ENCODE measurements at places on chromosomes 4 and X.

DNA sequence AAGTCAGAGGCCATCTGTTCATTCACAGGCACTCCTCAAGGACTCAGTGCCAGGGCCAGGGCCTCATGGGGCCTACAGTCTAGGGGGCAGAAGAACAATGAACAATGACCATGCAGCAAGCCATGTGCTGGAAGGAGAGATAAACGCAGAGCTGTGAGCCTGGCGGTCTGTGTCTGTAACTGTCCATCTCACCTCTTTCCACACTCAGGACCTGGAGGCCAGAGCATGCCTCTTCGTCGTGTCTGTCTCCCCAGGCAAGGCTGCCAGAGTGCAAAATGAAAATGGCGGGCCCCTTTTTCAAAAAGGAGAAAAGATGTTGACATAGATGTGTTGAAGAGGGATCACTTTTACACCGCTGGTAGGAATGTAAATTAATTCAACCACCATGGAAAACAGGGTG, 78.5 kb downstream of the MSX1 start:
- DNase-seq, result no peak

DNA sequence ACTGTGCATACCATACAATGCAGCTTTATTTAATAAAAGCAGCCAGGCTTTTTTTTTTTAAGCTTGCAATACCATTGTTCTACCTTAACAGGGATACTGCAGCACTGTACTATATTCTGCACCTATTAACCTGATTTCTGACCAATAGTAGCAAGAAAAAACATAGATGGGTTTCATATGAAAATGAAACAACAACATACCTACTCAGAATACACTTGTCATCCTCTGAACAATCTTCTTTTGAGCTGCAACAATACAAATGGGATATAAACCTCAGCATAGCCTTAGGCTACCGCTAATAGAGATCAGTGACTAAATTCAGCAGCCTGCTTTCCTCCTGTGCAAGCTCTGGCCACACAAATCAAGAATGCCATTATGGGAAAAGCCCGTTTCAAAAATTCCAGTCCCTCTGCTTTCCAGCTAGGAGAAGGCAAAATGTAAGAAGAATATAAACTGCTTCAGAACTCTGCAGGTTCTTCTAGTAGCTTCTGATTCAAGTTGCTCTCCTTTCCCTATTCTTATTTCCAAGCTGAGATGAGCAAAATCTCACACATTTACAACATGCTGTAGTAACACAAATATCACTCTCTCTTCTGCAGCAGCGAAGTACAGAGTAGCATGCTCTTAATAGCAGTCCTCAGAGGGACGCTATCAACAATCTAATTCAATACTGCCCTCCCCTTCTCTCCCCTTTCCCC, 143.4 kb downstream of the KLHL13 start:
- DNase-seq, result no peak

DNA sequence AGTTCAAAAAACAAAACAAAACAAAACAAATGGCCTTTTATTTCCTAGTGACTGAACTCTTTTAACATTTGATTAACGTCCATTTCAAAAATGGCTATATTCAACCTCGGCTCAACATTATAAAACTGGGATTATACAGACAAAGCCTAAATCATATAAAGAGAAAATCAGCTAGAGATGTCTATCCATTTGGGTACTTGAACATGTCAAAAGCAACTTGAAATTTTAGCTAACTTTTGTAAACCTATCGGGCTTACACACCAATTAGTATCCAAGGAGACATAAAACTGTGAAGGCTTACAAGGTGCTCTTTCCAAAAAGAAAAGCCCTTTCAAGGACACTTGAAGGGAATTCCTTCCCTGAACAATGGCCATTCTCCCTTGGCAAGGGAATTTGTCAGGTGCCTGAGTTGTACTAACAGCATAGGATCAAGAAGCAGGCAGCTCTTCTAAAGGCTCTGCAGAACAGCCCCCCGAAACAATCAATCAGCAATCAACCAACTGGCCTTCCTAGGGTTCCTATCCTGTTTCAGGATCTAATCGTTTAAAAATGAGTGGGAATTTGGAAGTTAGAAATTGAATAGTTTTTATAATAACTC, 633.7 kb upstream of the HTR2C start:
- DNase-seq, result no peak

GRCh38 chr4:112094330-112094729, 50.9 kb upstream of the FAM241A start:
- DNase-seq, result no peak

DNA sequence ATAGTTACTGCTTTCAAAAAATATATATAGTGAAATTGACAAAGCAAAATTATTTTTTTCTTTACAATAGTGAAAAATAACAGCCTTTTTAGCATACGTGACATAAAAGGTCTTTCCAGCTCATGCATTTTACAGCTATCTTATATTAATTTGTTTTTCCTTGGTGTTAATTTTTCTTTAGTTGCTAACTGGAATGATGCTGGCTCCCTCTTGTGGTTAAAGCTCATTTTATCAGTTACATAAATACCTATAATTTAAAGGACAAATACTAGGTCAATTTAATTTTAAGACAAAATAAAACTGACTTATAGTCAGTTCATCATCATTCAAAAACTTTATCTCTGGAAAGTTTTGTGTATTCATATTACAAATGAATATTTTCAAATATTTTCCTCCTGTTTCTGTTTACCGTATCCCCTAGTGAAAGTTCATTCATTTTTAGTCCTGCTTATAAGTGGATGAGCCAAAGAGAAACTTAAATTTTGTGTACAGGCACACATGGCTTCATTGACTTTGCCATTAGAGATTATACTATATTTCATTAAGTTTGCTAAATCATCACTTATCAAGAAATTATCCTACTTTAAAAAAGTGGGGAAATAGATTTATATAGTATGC, 9.9 kb upstream of the ANAPC4 start:
- DNase-seq, result no peak

DNA sequence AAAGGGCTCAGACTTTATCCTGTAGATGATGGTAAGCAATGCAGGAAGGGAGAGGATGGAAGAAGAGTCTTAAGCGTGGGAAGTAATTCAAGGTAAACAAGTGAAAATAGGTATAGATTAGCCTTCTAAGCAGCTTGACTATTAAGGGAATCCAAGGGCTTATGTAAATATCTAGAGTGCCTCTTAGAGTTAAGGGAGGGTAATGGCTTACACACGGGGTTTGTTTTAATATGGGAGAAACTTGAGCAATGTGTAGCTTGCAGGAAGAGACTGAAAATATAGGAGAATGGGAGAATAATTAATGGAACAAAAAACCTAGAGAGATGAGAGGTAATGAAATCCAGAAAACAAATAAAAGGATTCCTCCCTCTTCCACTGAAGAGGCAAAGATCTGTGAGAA, 12.8 kb upstream of the SAP30 start:
- no peak for DNase-seq

DNA sequence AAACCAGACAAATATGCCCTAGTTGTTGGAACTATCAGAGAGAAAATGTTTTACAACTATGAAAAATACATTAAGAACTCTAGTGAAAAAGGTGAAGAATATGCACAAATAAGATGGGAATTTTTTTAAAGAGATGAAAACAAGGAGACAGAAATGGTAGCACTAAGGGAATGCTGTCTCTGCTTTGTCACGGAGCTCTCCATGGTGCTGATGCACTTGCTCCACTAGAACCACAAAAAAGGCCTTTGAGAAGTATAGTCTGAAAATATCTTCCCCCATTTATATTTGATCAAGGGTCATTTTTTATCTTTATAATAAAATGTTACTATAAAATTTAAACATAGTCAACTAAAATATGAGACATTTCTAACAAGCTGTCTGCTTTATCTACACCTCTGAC, 1655.5 kb upstream of the AGA start:
- no peak for DNase-seq

DNA sequence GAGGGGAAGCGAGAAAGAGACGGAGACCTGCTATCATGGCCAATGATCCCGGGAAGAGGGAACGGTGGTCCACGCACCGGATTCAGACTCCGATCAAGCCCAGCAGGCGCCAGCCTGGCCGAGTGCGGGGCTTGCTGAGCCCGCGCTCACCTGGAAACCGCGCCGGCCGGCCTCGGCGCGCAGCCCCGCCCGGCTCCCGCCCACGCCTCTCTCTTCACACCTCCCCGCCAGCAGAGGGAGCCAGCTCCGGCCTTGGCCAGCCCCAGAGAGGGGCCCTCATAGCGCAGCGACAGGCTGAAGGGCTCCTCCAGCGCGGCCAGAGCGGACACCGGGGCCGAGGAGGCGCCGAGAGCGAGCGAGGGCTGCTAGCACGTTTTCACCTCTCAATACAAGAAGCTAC, 36.8 kb upstream of the SPANXN2 start:
- no peak for DNase-seq

DNA sequence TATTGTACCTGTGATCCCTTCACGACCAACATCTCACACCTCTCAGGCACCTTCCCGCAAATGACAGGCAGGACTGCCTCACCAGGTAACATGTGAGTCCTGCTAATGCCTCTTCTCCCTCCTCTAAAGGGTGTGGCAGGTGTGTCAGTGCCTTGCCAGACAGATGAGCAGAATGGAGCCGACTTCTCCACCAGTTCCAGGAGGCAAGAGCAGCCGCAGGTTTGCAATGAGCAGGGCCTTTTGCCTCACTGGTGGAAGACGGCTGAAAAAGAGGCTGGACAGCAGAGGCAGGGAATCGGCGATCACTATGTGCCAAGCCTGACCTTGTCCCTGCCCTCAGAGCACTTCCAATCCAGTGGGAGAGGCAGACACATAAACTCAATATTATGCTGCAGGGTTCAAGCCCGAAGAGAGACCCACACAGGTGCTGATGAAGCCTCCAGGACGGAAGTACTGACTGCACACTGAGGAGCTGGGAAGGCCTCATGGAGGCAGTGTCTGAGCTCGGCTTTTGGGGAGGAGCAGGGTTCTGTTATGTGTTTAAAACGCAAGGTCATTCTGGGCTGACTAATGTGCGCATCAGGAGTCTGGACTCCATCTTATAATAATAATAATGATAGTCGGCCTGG, 57.9 kb downstream of the C4orf50 start:
- no peak for DNase-seq

GRCh38 chrX:108558217-108558616, 118.6 kb downstream of the COL4A5 start:
- no peak for DNase-seq

GRCh38 chr4:7323872-7324650, 110.7 kb downstream of the PSAPL1 start:
- DNase-seq, result no peak

- DNase-seq, result no peak
These were observed 76.2 kb upstream of the GRXCR1 start for GRCh38 chr4:42816189-42816879.
